ENCODE measurements at places on chromosomes 4 and X.

DNA sequence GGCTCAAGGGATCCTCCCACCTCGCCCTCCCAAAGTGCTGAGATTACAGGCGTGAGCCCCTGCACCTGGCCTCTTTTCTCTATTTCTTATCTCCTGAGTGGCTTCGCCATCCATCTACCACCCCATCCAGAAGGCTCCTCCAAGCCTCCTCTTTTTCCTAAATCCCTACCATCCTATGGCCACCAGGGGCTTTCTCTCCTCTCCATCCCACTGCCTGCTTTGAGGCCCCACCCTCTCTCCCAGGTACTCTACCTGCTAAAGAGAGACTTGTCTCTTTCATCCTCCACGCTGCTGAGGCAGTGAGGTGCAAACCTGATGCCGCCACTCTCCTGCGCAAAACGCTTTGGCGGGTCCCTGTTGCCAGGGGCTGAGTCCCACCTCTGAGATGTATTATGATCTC is 7.0 kb downstream of the RS1 start:
- DNase-seq: no peak

DNA sequence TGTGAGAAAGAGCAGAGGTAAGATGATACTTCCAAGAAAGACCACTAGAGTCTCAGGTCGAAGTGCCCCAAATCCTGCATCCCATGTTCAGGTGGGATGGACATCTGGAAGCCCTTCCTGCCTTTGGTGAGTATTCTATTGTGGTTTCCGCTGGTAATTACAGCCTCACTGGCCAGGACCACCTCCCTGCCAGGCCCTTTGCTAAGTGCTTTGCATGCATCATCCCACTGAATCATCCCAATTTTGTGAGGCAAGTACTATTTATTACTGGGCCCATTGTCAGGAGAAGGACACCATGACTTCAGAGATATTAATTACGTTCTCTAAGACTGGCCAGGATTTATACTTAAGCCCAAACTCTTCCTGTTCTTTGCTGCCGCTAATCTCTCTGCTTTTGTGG is 10.7 kb upstream of the PASD1 start:
- DNase-seq: no peak

DNA sequence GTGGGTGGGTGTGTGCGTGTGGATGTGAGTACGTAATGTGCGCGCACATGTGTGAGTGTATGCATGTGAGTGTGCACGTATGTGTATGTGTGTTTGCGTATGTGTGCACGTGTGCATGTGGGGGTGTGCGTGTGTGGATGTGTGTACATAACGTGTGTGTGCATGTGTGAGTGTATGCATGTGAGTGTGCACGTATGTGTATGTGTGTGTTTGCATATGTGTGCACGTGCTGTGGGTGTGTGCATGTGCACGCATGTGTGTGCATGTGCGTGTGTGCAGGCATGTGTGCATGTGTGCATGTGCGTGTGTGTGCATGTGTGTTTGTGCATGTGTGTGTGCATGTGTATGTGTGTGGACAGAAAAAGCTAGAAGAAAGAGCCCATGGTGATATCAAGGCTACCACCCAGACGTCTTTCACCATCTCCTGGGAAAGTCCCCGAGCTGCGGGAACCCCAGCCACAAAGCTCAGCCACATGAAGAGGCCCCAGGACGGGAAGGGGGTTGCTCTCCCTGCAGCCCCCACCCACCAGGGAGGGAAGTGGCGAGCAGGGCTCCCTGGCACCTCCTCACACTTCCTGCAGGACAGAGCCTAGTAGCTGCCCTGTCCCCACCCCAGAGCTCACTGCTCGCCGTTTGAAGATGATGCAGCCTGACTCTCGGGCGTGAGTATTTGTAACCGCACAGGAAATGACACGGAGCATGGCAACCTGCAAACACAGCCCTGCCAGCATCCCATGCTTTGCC is 108.3 kb downstream of the DCTD start:
- DNase-seq: no peak

GRCh38 chr4:122576261-122577188 is 44.3 kb downstream of the IL21 start:
- peak; percentile 28 for DNase-seq

- no peak for DNase-seq
These were observed 138.7 kb downstream of the AFAP1 start for GRCh38 chr4:7801001-7801400.
